ENCODE measurements at places on chromosomes 1 and 21.

DNA sequence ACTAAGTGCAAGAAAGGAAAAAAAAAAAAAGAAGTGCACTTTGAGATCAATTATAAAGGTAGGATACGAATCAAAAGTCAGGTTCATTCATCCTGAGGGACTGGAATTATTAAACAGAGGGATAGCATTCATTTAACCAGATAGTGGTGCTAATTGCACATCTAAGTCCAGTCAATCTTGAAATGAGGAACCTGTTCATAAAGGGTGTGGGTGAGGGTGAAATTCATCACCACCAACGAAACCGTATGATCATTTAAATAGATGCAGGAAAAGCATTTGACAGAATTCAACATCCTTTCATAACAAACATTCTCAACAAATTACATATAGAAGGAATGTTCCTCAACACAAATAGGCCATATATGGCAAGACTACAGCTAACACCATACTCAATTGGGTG lies 5.6 kb downstream of the CTSS start:
- no peak for DNase-seq

- DNase-seq, result no peak
Measured at GRCh38 chr21:42156690-42157605, 62.0 kb upstream of the ABCG1 start.

DNA sequence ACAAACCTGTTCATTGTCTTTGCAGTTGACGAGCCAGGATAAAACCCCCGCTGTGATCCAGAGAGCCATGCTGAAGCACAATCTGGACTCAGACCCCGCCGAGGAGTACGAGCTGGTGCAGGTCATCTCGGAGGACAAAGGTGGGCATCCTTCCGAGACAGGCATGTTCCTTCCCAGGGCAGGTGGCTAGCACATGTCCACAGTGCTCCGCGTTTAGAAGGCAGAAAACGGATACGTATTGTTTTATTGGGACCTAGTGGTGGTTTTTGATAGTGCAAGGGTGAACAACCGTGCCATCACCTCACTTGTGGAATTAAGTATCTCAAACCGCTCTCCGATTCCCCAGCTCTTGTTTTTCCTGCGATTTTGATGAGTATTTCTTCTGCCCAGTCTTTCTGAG lies 115.3 kb downstream of the COLGALT2 start:
- DNase-seq, result no peak

DNA sequence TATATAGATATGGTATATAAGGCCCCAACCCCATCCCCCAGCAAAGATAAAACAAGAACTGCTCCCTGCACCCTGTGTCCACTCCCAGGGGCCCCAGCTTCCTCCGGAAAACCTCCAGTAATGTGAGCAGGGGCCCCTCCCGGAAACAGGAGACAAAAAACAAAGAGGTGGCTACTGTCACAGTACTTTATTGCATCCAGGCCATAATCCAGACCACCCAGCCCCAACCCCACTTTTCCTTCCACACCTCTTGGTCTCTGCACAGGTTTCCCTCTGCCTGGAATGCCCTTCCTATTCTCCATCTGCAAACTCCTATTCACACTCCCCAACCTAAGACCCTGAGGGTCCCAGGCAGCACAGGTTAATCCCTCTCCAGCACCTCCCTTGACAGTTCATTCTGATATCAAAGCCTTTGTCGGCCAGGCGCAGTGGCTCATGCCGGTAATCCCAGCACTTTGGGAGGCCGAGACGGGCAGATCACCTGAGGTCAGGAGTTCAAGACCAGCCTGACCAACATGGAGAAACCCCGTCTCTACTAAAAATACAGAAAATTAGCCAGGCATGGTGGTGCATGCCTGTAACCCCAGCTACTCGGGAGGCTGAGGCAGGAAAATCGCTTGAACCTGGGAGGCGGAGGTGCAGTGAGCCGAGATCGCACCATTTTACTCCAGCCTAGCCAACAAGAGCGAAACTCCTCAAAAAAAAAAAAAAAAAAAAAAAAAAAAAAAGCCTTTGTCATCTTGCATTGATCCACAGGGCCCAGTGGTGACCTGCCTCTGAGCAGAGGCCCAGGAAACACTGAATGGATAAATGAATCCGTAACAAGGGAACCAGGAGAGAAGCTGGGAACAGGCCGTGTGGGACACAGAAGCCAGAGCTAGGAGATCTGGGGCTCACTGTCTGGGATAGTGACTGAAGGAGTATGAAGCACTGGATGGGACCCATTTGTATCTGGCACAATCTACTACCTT lies 2.3 kb upstream of the AUNIP start:
- peak; percentile 9 for DNase-seq

GRCh38 chr1:73205294-73205973 lies 923.1 kb upstream of the NEGR1 start:
- no peak for DNase-seq

- no peak for DNase-seq
Measured at GRCh38 chr1:178379807-178380206, 117.0 kb downstream of the CLEC20A start.

DNA sequence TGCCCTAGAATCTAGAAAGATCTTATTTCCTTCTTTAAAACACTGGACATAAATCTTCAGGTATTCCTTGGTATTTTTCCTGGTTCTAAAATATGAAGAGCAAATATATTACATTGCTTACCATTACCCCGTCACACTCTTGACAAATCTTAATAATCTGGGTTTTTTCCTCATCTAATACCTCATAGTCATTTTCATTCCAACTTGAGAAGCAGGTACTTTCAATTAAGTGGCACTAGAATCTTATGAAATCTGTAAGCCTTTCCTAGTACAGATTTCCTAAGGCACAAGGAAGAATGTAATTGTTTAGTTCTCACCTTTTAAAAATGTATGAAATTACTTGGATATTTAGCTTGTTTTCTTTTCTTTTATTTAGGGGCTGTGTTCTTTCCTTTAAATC lies 481.5 kb upstream of the ZRANB2 start:
- DNase-seq, result no peak

DNA sequence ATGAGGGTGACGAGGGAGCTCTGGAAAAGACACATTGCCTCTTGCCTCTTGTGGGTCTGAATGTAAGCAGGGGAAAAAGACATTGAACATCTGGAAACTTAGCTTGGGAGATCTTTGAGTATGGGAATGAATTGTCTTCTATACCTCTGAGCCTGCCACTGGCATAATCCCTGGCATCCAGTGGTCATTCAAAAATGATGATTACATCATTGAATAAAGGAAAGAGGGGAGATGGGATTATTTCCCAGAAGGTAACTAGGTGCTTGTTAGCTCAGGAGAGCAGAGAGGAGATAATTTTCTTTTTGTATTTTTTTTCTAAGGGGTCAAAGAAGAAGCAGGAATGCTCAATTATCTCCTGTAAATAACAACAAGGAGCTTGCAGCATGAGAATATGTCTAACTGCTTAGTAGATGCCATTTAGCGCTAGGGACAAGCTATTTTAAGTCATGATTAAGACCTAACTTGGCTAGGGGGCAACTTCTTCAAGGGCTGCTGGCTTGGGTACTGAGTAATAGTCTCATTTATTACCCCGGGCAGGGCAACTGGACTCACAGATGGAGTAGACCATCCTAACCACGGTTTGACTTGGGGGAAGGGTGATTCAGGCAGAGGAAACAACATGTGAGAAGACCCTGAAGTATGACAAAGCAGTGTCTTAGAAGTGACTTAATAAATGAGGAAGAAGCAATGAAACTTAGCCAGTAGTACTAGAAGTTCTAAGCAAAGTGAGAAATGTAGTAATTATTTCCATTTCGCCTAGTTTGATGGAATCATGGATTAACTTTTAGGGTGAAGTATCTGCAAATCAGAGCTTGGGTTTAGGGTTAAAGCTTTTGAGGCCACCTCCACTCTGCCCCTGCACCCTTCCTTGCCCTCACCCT lies 11.0 kb upstream of the XCL2 start:
- no peak for DNase-seq

GRCh38 chr1:41799723-41800122 lies 119.0 kb downstream of the HIVEP3 start:
- DNase-seq, result no peak

- DNase-seq, result no peak
Measured at GRCh38 chr1:8438489-8438888, 120.6 kb downstream of the SLC45A1 start.

DNA sequence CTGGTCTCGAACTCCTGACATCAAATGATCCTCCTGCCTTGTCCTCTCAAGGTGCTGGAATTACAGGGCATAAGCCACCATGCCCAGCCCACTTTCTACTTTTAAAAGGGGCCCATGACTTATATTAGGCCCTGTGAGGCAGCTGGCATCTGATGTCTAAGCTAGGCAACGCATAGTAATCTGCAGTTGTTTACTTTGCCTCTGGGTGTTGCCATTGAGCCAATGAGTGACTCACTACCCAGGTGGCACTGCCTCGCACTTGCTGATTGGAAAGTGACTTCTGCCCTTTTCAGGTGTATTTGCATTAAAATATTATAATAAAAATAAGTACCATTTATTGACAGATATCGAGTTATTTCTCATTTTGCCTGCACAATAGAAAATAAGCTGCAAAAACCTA lies 84.9 kb downstream of the KIF14 start:
- peak; percentile 9 for DNase-seq

DNA sequence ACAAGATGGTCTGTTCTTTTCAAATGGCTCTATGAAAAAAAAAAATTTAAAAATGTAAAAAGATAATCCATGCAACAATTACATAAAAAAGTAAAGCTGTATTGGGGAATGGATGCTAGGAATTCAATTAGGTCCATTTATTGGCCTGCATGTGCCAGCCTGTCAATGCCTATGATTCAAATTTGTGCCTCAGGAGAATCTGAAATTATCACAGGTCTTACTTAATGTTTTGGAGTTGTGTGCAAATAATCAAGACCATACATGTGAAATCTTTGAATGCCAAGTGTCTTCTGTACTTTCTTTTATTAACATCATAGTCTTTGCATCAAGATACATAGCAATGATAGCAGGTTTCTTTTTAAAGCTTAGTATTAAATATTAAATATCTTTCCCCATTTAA lies 13.5 kb upstream of the KLHL12 start:
- DNase-seq, result no peak

DNA sequence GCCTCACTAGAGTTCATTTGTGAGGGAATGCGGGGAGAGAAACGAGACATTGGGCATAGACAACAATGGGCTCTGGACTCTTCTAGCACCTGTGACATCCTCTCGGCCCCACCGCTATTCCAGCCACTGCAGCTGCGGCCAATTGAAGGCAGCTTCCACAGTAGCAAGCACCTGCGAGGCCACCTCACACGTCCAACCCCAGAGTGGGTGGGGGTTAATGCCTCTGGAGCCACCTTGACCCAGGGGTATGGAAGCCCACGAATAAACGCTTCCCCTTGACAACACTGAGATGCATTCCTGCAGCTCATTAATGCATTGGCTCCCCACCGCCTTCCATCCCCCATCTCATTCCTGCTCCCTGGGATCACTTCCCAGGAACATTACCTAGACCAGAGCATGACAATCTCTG lies 104.4 kb downstream of the GLIS1 start:
- no peak for DNase-seq

GRCh38 chr1:7584157-7584556 lies 186.9 kb upstream of the VAMP3 start:
- no peak for DNase-seq

DNA sequence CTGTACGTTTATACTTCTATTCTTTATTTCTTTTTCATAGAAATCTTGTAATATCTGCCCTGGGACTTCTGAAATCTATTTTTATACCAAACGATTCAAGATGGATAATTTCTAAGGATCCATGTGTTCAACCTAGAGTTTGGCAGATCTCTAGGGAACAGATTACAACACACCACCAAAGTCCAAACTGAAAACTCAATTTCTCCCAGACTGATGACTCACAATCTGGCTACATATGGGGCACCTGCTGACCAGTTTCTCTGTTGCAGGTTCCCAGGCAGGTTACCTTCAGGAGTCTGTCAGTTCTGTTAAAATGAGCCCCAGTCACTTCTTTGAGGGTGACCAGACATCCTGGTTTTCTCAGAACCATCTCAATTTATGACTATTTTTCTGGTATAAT lies 439.4 kb downstream of the GPATCH2 start:
- no peak for DNase-seq

GRCh38 chr21:38787461-38788274 lies 18.1 kb upstream of the ETS2 start:
- peak; percentile 93 for DNase-seq

- no peak for DNase-seq
Measured at GRCh38 chr1:204357551-204358490, 1.9 kb downstream of the PLEKHA6 start.
